ENCODE measurements at places on chromosomes 4 and X.

GRCh38 chr4:141971869-141972268 is 335.5 kb downstream of the IL15 start:
- no peak for DNase-seq

- peak; percentile 75 for DNase-seq
Measured at GRCh38 chr4:186204103-186204559, 12.8 kb downstream of the CYP4V2 start.

- no peak for DNase-seq
Measured at GRCh38 chrX:137234651-137235402, 201.0 kb upstream of the GPR101 start.

DNA sequence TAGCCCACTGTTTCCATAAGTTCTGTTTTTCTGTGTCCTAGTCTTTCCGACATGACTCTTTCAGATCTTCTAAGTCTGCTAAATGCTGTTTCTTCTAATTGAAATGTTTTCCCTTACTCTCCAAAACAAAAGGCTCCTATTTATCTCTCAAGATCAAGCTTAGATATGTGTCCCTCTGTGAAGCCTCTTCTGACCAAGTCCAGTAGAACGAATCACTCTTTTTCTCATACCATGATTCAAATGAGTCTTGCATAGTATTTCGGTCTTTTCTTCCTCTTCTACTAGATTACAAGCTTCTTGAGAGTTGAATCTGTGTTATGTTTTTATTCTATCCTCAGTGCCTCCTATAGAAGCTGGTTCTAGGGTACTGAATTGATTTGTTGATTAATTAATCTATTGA is 45.3 kb upstream of the PRDM8 start:
- no peak for DNase-seq

DNA sequence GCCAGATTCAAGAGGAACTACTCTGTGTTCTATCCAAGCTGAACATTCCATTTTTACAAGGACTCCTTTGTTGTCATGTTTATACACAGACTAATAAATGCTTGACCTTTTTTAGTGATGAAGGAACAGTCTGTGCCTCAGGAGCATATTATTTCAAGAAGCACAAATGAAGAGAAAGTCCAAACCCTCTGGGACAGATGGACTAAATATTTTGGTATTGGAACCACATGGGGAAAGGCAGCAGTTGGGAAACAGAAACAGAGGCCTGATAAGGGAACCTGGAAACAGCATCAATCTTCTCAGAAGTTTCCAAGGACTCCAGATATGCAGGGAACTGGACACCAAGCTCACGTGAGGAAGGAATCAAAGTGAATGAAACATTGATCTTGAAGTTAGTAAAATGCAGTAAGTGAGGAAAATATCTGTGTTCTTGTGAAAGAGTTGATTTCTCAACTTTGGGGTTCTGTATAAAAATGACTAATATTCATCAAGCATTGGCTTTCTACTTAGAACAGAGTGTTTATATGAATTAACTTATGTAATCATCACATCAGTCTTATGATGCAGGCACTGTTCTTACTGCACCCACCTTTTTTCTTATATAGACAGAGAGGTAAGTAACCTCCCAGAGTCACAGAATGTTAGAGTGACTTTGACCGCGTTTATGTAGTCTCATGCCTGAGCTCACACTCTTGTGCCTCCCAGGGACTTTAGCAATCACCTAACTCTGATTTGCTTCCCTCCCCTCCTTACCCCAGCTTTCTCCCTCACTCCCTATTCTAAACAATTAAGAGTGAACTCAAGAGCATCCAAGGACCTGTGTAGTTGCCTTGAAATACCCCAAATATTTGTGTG is 148.9 kb upstream of the JADE1 start:
- peak; percentile 79 for DNase-seq

GRCh38 chrX:69555481-69556041 is 51.4 kb downstream of the NALF2 start:
- DNase-seq: no peak

- peak; percentile 93 for DNase-seq
Measured at GRCh38 chr4:182212211-182212761, 30.9 kb upstream of the TENM3 start.

GRCh38 chr4:53444954-53445353 is 67.5 kb downstream of the FIP1L1 start:
- no peak for DNase-seq

- no peak for DNase-seq
Measured at GRCh38 chr4:4631150-4631549, 89.3 kb upstream of the STX18 start.

- peak; percentile 88 for DNase-seq
Measured at GRCh38 chr4:98557194-98557892, 101.1 kb downstream of the TSPAN5 start.

DNA sequence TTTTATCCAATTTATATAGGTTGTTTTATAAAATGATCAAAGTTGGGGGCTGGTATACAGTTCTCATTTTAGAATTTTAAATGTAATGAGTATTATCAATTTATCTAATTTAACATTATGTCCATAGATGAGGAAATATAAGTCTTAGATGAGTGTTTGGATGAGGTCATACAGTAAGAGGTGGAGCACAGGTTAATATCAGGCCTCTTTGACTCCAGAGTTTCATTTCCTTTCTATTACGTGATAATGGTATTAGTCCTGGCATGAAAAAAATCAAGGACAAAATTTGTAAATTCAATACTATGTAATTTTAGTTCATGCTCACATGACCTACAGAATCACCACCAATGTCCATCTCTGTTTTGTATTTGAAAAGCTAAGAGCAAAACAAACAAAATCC is 269.8 kb downstream of the FSTL5 start:
- DNase-seq: no peak

DNA sequence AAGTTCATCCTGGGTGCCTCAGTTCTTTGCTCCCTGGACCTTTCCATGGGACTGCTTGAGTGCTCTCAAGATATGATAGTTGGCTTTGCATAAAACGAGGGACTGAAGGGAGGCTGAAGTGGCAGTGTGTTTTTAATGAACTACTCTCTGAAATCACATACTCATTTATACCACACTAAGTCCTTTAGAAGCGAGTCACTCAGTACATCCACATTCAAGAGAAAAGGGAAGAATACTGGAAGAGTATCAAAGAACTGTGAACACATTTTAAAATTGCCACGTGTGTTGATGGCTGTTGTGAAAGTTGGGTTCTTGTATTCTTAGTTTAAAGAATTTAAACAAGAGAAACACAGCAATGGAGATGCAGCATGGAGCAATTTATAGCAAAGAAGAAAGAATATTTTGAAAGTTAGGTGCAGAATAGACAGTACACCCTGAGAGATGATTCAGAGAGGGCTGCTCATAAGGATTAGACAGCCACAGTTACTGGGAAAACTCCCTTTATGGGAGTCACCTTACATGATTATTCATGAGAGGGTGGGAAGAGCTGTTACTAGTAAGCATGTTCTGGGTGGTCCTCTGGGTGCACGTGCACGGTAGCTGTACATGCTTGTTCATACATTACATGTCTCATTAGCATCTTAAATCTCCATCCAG is 380.7 kb downstream of the ADGRL3 start:
- DNase-seq: peak; percentile 4

DNA sequence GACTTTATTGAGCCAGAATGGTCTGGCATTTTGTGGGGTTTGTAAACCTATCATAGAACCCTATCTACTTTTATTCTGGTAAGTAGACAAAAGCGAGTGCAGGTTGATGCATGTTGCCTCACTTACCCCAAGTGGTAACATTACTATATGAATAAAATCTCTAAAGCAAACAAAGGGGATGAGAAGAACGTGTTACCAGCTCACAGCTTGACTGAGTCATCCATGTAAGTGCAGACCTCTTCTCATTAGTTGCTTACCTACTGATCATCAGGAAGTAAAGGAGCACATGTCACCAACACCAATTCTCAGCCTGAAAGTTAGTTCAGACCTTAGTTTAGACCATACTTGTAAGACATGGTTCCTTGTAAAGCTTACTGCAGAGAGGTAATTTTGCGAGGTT is 1328.3 kb downstream of the C4orf33 start:
- peak; percentile 20 for DNase-seq

DNA sequence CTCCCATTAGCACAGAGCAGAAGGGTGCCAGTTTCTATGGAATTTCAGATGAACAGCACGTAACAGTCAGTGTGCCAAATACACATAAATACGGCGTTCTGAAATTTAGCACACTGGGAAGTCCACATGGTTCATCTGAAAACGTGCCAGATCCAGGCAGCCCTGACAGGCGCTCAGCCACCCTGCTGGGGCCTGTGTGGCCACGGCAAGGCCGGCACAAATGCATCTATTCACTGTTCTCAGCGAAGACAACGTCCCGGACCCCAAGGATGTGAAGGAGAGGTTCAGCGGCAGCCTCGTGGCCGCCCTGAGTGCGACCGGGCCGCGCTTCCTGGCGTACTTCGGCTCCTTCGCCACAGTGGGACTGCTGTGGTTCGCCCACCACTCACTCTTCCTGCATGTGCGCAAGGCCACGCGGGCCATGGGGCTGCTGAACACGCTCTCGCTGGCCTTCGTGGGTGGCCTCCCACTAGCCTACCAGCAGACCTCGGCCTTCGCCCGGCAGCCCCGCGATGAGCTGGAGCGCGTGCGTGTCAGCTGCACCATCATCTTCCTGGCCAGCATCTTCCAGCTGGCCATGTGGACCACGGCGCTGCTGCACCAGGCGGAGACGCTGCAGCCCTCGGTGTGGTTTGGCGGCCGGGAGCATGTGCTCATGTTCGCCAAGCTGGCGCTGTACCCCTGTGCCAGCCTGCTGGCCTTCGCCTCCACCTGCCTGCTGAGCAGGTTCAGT is 15.6 kb downstream of the DGKQ start:
- DNase-seq: no peak

GRCh38 chr4:114598191-114599121 is at the start of gene UGT8:
Gene UGT8, plus strand, starts transcription at chr4:114598807. Its CDS starts 24,074 bp downstream, at chr4:114622881.
- DNase-seq: peak; percentile 8
